ENCODE measurements at places on chromosomes 12 and 14. TPM values are rescaled to one million over a fixed set of nuclear protein-coding genes. Genes with fewer than 3 reads are reported as not detected.
A peak's percentile ranks its signal among the peaks of the same experiment; 100 is the strongest.

Gene TEX52
- not detected for total RNA-seq

Gene VWF
- total RNA-seq: 21.1 TPM

Gene TGM1
- total RNA-seq: 1,879 TPM

Gene NPC2
- total RNA-seq: 331 TPM

DNA sequence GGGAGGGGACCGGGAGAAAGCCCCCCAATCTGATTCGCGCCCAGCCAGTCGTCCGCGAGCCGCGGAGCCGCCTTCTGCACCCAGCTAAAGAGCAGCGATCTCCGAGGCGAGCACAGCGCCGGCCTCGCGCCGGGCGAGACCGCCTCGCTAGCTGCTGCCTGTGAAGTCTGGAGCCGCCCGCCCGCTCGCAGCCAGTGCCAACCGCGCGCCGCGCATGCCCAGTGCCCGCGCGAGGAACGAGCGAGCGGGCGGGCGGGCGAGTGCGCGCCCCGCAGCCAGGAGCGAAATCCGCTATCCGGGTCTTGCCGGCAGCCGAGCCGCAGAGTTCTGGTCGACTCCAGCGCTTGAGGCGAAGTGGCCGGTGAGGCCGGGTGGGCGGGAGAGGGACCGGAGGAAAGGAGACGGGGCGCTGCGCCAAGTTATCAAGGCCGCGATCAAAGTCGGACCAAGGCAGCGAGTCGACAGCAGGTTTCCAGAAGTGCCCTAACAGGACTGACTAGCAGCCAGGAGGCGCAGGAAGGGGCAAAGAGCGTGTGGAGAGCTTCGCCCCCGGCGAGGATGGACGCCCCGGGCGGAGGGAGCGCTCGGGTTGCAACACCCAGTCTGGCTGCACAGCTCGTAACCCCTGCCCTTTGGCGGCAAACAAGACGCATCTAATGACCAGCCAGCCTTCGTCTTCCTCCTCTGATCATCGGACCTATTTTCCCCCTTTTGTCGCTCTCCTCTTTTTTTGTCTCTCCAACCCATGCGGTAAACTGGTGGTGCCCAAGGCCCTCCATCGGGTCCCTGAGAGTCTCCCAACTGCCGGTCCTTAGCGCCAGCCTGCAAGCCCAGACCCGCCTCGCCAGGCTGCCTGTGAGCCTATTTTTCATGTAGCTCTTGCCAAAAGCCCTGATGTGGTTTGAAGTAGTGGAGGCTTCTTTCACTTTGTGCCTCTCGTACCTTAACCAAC lies at the start of gene EPS8:
Gene EPS8 (minus strand): TSS at position 169 of the 952 bp plus-strand sequence. CDS start 106,437 bp downstream, outside the sequence.
- DNase-seq: peak; percentile 27

- DNase-seq: no peak
Observed at GRCh38 chr12:58584880-58585279, 335.4 kb downstream of the LRIG3 start.

- DNase-seq: no peak
Observed at GRCh38 chr14:22375321-22375930, 213.6 kb downstream of the DAD1 start.

DNA sequence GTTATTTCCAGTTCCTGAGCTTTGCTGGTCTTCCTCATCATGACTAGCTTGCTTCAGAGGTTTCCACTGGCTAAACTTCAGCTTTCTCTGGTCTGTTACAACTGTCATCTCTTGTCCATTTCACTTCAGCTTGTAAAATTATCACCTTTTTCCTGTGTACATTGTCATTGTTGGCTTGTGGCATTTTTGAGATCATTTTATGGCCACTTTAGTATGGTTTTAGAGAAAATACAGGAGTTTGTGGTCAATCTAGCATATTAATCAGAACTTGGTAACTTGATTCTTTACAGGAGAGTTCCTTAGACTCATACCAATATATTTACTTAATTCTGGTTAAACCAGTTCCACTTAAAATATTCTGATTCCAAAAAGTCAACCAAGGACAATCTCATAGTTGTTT lies 235.9 kb upstream of the KITLG start:
- DNase-seq: no peak

DNA sequence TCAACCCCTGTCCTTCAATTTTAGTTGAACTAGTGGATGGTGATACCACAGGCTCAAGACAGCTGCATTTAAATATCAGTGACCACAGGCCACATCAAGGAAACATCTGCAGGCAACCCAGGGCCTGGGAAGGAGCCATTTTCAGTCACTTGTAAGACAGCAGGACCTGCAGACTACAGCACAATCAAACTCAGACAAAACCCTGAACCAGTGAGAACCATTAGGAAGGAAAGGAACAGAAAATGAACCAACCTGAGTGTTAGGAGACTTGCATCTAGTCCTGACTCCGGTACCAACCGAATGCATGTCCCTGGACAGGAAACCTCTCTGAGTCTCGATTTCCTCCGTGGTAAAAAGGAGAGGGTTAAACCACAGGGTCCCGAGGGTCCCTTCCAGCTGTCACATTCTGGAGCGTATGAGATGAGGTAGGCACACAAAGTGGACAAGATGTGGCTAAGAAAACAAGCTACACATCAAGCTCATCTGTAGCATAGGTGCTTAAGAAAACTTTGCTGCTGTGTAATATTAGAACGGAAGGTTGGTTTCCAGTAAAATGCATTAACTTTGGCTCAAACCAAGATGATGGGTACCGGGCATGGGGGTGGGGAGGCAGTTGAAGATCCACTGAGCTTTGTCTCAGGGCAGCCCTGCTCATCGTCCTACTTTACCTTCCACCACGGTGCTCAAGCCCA lies 1.6 kb upstream of the CDKN1B start:
- no peak for DNase-seq

DNA sequence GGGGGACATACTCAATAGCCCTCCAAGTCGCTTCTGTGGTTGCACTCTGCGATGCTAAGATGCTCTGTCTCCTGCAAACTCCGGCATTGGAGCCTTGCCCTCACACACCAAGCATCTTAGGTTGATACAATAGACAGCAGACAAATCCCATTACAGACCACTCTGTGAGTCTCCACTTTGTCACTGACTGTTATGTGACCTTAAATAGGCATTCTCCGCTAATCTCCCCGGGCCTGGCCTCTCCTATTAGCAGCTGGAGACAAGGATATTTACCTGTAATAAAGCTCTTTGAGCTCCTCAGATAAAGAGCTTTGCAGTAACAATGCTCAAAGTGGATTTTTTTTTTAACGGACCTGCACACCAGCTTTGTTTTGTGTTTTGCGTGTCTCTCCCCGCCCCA lies 479.7 kb upstream of the TBX3 start:
- no peak for DNase-seq

DNA sequence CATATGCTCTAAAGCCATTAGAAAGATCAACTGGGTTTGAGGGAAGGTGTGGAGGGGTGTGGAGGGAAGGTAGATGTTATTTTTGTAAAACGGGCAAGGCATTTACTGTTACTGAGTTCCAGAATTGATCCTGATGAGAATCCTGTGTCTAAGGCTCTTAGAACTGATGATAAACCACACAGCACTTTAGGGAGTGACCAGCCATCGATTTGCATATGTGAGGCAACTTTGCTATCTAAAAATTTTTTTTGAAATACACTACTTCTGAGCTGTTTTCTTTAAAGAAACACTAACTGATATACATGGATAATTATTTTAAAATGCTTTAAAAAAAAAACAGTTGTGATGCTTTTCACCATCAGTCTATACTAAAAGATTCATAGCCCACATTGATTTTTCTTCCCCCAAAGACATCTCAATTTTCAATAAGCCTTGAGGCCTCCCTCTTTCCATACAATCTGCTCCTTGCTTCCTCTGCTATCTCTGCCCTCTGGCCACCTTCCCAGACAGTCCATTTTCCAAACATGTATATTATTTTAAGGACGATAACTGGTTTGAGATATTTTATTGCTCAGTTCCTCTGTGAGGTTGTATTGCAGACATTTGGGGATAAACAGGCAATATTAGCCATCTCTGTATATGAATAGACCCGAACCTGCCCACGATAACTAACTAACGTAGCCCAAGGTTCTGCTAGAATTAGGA lies 265.9 kb downstream of the EFCAB11 start:
- no peak for DNase-seq

DNA sequence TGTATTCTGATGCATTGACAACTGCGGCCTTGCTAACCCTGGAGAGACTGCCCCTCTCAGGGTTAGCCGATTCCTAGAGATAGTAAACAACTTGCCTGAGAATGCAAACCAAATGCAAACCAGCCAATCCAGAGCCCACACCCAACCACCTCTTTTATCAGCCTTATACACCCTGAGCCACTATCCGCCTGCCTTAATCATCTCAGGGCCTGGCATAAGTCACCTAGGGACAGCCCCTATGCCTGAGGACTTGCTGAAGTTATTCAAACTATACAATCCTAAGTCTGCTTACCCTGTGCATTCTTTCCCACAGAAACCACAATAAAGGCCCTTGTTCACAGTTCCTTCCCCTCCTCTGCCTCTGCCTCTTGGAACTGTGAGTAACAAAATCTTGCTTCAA lies 177.2 kb downstream of the KCNA5 start:
- no peak for DNase-seq

DNA sequence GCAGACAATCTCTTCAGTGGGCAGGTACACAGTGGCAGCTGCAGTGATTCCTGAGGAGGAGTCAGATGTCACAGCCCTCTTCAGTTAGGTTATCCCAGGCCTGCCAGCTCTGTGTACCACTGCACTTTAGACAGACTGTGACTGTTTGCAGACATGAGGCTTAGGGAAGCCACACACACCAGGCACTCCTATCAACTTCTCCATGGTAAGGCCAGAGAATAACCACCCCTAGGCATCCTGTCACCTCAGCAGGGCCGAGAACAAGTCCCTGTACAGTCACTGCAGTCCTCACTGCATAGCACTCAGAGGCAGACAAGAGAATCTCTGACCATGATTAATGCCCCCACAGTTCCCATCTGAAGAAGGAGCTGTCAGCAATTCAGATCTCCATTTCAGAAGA lies 296.5 kb downstream of the GALC start:
- DNase-seq: no peak

DNA sequence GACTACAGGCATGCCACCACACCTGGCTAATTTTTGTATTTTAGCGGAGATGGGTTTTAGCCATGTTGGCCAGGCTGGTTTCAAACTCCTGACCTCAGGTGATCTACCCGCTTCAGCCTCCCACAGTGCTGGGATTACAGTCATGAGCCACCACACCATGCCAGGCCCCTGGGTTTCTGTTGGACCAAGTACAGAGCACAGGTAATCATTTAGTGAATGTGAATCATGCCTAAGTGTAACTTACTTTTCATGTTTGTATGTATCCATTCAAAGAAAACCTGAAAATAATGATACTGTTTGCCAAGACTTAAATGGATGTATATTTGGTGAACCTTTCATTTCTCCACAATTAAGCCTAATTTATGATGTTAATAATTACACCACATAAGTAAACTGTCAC lies 65.9 kb downstream of the FGD6 start:
- no peak for DNase-seq

GRCh38 chr14:89262041-89262440 lies 155.0 kb downstream of the FOXN3 start:
- no peak for DNase-seq

DNA sequence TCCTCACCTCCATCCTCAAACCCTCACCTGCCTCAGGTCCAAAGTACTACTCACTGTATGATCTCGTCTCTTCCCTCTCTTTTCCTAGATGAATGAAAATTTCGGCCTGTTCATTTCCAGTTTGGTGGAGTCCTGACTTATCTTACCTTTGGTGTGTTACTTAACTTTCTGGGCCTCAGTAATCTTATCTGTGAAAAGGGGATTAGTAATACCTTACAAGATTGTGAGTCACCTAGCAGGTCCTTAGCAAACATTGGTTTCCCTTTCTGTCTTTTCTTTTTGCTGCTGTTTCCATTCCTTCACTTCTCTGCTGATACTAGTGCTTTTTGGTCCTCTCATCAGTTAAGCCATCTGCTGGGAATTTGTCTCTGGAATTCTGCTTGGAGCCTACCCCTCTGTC lies 52.8 kb downstream of the AKAP6 start:
- DNase-seq: no peak

- DNase-seq: no peak
Observed at GRCh38 chr14:103027451-103027850, 29.9 kb downstream of the CDC42BPB start.

GRCh38 chr12:69921831-69922230 lies 96.8 kb downstream of the MYRFL start:
- DNase-seq: no peak

DNA sequence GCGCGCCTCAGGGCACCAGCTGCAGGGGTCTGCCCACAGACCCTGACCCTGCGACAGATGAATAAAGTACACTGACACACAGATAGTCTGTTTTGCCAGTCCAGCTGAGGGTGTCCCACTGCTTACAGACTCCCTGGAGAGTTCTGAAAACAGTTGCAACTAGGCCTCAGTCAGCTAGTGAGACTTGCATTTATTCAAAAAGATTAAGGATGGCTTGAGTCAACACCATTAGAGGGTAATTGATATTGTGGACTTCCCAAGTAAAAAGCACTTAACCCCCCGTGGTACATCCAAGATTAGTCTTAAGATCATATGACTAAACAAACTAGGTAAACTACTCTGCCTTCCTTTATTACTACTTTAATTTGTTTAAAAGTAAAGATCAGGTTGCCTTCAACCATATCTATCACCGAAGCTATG lies 11.1 kb upstream of the PSEN1 start:
- DNase-seq: no peak

GRCh38 chr12:30164382-30165318 lies 380.9 kb upstream of the TMTC1 start:
- DNase-seq: no peak

DNA sequence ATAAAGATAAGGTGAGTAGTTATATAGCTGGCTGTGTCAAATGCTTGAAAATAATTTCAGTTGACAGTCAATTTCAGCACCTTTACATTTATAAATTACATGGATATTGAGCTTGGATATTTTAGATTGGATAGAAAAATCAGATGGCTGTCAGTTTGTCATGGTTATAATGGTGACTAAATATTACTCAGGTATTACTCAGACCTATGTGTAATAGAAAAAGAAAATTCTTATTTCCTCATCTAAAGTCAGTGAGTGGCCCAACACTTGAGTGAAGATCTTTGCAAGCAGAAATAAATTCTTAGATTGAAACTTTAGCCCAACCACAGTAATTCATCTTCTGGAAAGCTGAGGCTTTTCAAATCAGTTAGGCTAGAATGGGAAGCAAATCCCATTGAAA lies 354.4 kb downstream of the NAV3 start:
- no peak for DNase-seq

- DNase-seq: no peak
Observed at GRCh38 chr12:86456776-86457175, 200.6 kb upstream of the MGAT4C start.

DNA sequence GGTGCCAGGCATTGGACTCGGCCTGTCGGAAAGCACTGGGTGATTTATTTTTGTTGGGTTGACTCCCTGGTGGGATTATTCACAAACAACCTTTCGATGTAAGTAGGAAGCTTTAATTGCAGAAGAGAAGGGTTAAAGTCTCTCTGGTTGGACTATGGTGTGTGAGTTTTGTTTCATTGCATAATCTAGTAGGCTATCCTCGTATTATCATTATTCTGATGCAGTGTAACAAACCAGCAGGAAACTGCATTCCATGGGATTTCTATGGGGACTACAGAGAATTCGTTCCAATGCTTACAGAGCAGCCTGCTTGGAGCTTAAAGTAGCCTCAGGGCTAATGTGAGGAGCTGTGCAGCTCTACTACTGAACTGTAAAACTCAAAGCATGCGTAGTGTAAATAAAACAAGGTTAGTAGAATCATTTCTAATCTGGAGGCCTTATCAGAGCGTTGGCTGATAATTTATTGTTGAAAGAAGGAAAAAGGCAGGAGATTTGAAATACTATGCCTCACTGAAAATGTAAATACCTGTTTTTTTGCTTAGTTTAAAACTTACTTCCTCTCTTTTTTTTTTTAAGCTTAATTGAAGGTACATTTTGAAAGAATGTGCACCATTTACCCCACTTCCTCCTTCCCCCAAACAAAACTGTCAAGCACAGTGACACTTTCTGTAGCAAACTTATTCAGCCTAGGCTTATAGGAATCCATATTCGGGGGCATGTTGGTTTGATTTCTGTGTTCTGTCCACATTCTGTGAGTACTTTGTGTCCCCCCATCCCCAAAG lies 226.7 kb downstream of the NPAS3 start:
- DNase-seq: no peak
